ENCODE measurements at places on chromosomes 5 and 9. TPM values are rescaled to one million over a fixed set of nuclear protein-coding genes. Genes with fewer than 3 reads are reported as not detected.

The PSMB7 gene
- total RNA-seq = 294 TPM

The PCDHB3 gene
- total RNA-seq = 10.6 TPM

The FOXI1 gene
- not detected for total RNA-seq

The NUTM2G gene
- not detected for total RNA-seq

Data from camera-type eye (tissue), 1 donor.